ENCODE measurements at places on chromosomes 7 and 10.
A peak's percentile ranks its signal among the peaks of the same experiment; 100 is the strongest.

- H3K36me3 ChIP-seq = no peaks in the 10 kb centered on the region
- H3K27ac ChIP-seq = no peak overlapping the region
- no peak overlapping the region for H3K4me3 ChIP-seq
- H3K27me3 ChIP-seq = no peaks in the 10 kb centered on the region
Observed at GRCh38 chr10:71579668-71580067, 139.9 kb downstream of the C10orf105 start.

- DNase-seq = no peak
- H3K4me3 ChIP-seq = no peak overlapping the region
- no peaks in the 10 kb centered on the region for H3K4me1 ChIP-seq
Observed at GRCh38 chr10:80861882-80862281, 324.2 kb downstream of the SH2D4B start.

DNA sequence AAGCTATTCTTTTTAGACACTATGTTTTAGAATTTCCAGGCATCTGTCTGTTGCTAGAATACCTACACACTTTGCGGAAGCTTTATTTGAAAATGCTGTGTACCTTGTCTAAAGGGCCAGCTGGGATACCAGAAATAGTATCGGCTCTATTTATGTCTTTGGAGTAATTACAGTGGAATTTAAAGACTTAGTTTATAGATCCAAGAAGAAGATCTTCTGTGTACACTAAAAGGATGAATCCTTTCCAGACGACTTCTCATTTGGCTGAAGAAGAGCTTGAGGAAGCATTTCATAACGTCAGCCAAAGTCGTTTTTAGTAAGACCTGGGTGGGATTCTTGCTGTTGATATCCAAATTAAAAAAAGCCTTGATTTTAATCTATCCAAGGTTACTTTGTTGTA is 365.9 kb downstream of the INHBA start:
- no peak overlapping the region for H3K27ac ChIP-seq
- no peaks in the 10 kb centered on the region for H3K36me3 ChIP-seq
- no peak overlapping the region for H3K4me3 ChIP-seq
- no peak for DNase-seq

GRCh38 chr7:139360210-139360947 is 685 bp downstream of the LUC7L2 start:
- peaks cover 33% of the 10 kb centered on the region for H3K36me3 ChIP-seq
- H3K4me3 ChIP-seq = peak overlapping the region; percentile 64
- DNase-seq = peak; percentile 97
- no peaks in the 10 kb centered on the region for H3K27me3 ChIP-seq

DNA sequence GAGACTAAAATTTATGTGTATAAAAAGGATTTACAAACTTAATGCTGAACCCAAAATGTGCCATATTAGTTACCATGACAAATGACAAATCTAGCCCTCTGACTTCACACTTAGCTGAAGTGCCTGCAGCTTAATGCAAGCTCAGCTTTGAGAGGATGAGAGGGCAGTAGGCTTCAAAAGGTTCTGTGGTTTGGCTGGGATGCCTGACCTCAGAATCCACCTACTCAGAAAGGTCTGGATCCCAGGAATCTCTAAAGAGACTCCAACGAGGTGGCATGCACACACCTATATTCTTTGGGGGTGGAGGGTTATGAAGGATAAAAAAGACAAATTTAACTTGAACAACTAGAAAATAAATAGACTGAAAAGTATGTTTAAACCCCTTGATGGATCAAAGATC is 213.4 kb downstream of the TAX1BP1 start:
- H3K27ac ChIP-seq = no peak overlapping the region
- H3K36me3 ChIP-seq = no peaks in the 10 kb centered on the region
- H3K4me3 ChIP-seq = no peak overlapping the region
- H3K4me1 ChIP-seq = no peaks in the 10 kb centered on the region

GRCh38 chr7:151679881-151680612 is 160.4 kb upstream of the RHEB start:
- H3K27ac ChIP-seq = no peak overlapping the region
- H3K36me3 ChIP-seq = no peaks in the 10 kb centered on the region
- no peak for DNase-seq
- peaks cover 10% of the 10 kb centered on the region for H3K4me1 ChIP-seq
- no peak overlapping the region for H3K4me3 ChIP-seq

DNA sequence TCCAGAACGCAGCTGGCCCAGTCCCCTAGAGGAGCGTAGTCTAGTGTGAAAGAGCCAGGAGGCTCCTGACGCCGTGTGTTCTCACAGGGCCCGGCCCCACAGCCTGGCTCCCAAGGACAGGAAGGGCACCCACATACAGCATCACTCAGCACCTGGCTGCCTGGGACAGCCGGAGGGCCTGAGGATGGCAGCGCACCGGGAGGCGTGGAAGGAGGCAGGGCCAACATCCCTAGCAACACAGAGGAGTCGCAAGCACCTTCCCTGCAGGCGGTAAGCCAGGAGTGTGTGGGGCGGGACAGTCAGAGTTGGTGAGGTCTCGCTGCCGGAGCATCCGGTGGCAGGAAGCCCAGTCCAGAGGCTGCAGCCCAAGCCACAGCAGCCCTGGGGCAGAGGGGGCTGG is 125.8 kb downstream of the MAD1L1 start:
- peaks cover 13% of the 10 kb centered on the region for H3K4me1 ChIP-seq
- no peak overlapping the region for H3K27ac ChIP-seq
- no peaks in the 10 kb centered on the region for H3K27me3 ChIP-seq
- no peaks in the 10 kb centered on the region for H3K36me3 ChIP-seq
- peak; percentile 90 for DNase-seq
- no peak overlapping the region for H3K4me3 ChIP-seq

DNA sequence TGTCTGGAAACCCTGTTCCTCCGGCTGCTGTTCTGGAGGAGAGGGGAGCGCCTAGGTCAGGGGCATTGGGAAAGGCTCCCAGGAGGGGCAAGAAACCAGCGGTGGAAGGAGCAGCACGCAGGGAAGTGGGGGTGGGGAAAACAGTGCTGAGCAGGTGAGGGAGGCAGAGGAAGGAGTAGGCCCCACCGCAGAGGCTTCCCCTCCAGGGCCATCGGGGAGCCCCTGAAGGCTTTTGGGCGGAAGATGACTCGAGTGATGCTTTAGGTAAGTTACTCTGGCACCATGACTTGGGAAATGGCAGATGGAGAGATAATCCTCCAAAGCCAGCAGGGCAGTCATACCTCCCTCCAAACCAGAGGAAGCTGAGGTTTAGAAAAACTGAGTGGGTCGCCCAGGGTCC is 106.5 kb upstream of the ANLN start:
- H3K4me1 ChIP-seq = peaks cover 16% of the 10 kb centered on the region
- H3K27me3 ChIP-seq = no peaks in the 10 kb centered on the region
- H3K4me3 ChIP-seq = no peak overlapping the region
- no peaks in the 10 kb centered on the region for H3K36me3 ChIP-seq

DNA sequence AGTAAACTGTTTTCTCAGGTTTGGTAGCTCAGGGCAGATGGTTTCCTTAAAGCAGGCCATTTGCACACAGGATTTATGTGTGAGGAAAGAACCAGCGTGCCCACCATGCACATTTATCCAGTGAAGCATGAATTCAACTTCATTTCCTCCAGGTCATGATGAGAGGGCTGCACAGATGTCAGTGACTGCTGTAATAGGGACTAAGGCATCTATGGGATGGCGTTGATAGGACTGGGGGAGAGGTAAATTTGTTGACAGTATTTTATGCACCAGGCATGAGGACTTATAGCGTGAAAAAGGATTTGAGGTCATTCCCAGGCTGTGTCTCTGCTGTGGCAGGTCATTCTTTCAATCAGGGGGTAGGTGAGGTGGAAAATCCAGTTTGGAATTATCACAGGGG is 302.9 kb downstream of the XPNPEP1 start:
- no peaks in the 10 kb centered on the region for H3K36me3 ChIP-seq
- H3K4me3 ChIP-seq = no peak overlapping the region
- no peak for DNase-seq
- no peak overlapping the region for H3K27ac ChIP-seq
- no peaks in the 10 kb centered on the region for H3K27me3 ChIP-seq

DNA sequence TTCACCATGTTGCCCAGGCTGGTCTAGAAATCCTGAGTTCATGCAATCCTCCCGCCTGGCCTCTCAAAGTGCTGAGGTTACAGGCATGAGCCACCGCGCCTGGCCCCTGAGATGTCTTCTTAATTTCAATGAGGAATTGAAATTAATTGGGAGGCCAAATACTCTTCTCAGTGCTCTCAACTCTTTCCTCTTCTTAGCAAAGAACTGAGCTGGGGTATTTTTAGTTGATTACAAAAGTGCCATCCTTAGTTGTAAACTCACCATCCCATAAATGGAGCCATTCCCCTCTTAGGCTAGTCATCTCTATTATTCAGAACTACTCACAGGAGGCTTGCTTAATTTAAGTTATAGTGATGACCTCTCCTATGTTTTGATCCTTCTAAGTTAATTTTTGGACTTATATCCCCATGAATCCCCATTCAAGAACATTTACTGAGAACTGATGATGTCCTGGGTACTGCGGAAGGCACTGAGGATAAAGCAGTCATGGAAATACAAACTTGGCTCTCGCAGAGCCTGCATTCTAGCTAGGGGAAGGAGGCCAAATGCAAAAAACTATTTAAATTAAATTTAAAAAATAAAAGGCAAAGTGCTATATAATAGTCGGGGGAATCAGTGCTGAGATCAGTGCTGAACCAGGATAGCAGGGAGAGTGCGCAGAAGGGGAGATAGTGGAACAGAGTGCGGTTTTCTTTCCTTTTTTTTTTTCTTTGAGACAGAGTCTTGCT is 145.3 kb downstream of the SFMBT2 start:
- H3K4me3 ChIP-seq = no peak overlapping the region
- DNase-seq = no peak
- no peaks in the 10 kb centered on the region for H3K27me3 ChIP-seq
- H3K4me1 ChIP-seq = peaks cover 30% of the 10 kb centered on the region
- H3K27ac ChIP-seq = peak overlapping the region; percentile 78

GRCh38 chr7:29627631-29628030 is 64.0 kb downstream of the PRR15 start:
- no peak for DNase-seq
- no peak overlapping the region for H3K27ac ChIP-seq
- H3K36me3 ChIP-seq = no peaks in the 10 kb centered on the region
- no peaks in the 10 kb centered on the region for H3K27me3 ChIP-seq
- H3K4me1 ChIP-seq = peaks cover 13% of the 10 kb centered on the region

- H3K4me3 ChIP-seq = no peak overlapping the region
- no peaks in the 10 kb centered on the region for H3K4me1 ChIP-seq
- H3K36me3 ChIP-seq = no peaks in the 10 kb centered on the region
- no peaks in the 10 kb centered on the region for H3K27me3 ChIP-seq
- H3K27ac ChIP-seq = no peak overlapping the region
Observed at GRCh38 chr10:79938728-79939406, 10.0 kb downstream of the SFTPD start.

Measured in RWPE2 (cell line).